Panc1 (cell line): ENCODE measurements at places on chromosomes 5 and 9.

DNA sequence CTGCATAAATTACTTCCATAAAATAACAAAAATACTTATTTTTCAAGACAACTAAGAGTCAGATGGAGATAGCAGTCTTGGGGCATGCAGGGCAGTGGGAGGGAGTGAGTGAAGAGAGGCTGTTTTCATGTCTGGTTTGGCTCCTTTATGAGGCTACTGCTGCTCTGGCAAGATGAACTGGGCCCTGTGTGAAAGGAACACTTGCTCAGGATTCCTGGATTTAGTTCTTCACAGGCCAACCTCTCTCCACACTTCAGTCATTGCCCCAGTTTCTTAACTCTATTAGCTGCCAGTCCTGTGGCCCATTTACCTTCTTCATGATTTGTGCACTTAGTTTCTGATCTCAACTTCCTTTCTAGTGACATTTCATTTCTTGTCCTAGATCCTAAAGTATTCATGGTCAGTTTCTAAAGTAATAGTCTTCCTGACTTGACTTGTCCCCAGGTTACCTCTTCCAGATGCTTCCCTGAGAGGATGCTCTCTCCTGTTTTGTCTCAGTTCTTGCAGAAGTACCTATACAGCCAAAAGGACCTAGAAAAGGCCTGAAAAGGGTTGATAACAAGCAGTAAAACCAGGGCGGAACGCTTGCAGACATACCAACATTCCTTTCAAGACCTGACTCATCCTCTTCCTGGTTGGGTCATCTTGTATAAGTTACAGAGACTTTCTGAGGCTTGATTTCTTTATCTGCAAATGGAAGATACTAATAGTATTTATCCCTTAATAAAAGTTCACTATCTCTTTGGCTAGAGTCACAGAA lies 77.0 kb upstream of the ZFAND5 start:
- no peak for DNase-seq

DNA sequence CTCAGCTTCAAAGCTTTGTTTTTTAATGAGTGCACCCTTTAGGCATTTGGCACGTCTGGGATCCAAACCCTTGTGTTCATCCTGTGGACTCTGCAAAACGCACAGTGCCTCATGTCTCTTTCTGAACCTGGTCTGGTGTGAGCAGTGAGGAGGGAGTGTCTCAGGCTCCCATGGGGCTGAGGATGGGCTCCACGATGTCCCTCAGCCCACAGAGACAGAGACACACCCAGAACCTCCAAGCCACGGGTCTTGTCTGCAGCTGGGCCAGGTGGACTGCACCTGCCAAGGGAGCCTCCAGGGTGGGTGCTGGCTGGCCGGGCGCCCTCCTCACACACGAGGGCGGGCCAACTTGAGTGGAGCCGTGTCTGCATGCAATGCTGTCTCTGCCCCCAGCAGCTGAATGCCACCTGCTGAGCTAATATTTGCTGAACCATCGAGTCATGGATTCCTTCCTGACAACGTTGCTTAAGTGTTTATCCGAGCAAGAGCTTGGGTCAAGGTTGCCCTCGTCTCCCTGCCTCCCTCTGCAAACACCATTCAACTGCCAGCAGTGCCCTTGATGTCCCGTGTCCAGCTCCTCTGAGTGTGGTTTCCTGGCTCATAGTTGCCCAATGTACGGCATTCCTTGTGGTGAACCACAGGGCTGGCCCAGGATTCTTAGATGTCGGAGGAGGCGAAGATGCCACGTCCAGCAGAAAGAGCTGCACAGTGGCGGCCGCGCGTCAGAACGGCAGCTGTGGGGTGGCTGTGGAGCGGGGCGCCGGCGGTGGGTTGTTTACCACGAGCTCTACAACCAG lies 31.4 kb upstream of the LPCAT1 start:
- peak; percentile 98 for DNase-seq

GRCh38 chr9:77018058-77018968 lies 1.1 kb upstream of the FOXB2 start:
- DNase-seq: no peak

DNA sequence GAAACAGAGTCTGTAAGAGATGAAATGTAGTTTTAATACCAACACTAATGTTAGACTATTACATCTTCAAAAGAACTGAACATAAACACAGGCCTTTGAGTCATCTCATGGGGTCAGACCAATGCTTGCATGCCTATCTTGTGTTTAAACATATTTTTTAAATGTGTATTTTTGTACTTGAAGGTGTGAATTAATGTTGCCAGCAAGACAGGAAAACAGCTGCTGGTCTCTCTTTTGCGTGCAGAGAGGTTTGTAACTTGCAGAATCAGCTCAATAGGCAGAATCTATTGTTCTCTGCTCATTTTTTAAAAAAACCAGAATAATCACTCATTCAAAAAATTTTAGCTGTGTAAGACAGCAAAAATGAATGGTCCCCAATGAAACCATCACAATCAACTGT lies 180.2 kb downstream of the ALDH1A1 start:
- no peak for DNase-seq

GRCh38 chr9:69168709-69169217 lies 5.3 kb upstream of the TJP2 start:
- DNase-seq: no peak

- DNase-seq: no peak
These were observed 127.2 kb upstream of the CXCL14 start for GRCh38 chr5:135705941-135706466.

DNA sequence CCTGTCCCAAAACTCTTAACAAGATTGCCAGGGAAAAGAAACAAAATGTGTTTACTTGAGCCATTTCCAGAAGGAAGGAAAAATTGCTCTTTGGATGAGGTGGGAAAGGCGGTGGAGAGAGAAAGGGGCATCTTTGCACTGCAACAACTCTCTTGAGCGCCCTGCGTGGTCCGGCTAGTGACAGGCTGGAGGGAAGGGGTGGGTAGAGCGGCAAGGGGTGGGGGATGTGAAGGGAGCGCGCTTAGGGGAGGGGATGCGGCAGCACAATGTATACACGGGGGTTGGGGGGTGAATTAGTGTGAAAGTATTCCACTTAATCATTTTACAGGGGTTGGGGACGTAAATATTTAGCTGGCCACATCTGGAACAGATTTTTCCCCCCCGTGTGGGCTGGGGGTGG lies 1.3 kb downstream of the FGF10 start:
- DNase-seq: no peak

GRCh38 chr5:1643651-1644392 lies 120.1 kb upstream of the LPCAT1 start:
- DNase-seq: no peak

- no peak for DNase-seq
These were observed 396.5 kb downstream of the ADGRV1 start for GRCh38 chr5:90955001-90955635.

- DNase-seq: no peak
These were observed 55.1 kb upstream of the TEX48 start for GRCh38 chr9:114737118-114737517.

GRCh38 chr5:54176066-54176830 lies 134.1 kb downstream of the ARL15 start:
- DNase-seq: no peak

- no peak for DNase-seq
These were observed 242.2 kb downstream of the DMRT2 start for GRCh38 chr9:1292384-1292783.

GRCh38 chr5:80963521-80963895 lies 3.3 kb downstream of the RASGRF2 start:
- DNase-seq: no peak

GRCh38 chr9:116149844-116150243 lies 3.7 kb upstream of the PAPPA start:
- no peak for DNase-seq

GRCh38 chr9:109624896-109625295 lies 126.8 kb upstream of the PTPN3 start:
- no peak for DNase-seq

- no peak for DNase-seq
These were observed 503.0 kb upstream of the ZNF608 start for GRCh38 chr5:125249400-125249799.
